ENCODE measurements at places on chromosomes 16 and 17.
A peak's percentile ranks its signal among the peaks of the same experiment; 100 is the strongest.

DNA sequence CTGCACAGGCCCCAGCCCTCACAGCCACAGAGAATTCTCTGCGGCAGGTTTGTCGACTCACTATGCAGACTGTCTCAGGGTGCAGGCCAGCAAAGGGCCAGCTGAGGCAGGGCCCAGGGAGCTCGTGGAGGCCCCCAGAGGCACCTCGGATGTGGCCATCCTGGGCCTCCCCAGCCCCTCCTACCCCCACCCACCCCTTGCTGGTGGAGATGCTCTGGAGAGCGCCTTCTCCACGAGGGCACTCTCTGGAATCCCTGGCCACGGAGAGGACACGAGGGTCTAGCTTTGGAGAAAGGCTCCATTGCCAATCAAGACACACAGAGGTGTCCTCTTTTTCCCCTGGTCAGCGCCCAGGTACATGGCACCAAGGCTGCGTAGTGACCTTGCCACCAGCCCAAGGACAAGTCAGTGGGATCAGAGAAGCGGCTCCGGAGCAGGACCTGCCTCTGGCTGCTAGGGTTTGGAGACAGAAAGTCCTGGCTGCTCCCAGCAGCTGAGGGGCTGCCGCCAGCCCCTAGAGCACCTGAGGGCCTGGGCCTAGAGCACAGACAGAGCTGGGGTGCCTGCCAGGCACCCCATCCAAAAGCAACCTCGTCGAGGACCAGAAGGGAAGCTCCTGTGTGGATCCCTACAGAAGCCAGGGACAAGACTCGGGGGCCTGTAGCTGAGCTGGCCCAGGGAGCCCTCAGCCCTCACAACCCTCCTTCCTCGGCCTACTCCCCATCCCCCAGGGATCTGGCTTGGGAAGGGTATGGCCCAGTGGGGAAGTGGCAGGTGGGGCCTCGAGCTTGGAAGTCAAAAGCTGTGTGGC is 18.7 kb downstream of the ARL2BP start:
- no peak for DNase-seq

GRCh38 chr16:66903544-66904427 is 14.9 kb downstream of the CDH16 start:
- no peak for DNase-seq

DNA sequence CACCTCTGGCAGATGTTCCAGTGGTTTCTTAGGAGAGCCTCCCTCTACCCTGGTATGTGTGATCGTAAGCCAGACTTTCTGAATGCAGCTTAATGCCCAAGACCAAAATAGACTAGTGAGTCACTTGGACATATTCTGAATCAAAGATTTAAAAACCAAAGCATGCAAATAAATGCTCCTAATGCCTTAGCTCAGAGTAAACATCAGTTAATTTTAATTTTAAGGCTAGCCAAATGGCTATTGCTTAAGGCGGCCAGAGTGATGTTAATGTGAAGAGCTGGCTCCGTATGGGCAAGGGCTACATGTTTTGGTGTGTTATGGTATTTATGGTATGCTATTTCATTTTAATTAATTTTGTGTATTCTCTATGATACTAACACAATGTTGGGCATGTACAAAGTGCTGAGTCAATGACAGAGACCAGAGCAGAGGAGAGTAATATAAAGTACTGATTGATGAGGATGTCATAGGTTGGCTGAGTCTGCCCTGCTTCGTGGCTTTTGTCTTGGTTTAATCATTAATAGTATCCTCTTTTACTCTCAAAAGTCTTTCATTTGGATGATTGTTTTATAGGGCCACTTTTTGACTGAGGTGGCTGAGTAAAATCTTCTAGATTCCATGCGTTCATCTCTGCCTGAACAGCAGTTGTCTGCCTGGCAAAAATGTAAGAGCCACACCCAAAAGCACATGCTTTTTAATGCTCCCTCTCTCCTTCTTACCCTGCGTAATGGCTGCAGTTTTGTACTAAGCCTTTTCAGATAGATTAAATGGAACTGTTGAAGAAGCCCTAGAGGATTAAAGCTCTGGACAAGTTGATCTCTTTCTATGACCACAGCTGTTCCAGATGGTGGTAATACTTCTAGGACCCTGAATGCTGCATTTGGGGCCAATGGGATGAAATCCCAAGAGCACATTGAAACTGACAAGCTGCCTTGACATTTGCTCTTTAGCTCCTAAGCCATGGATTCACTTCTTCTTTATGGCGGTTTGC is 59.6 kb downstream of the MAP2K6 start:
- no peak for DNase-seq

- DNase-seq: peak; percentile 48
These were observed 286.6 kb upstream of the CCL2 start for GRCh38 chr17:33968350-33969044.

DNA sequence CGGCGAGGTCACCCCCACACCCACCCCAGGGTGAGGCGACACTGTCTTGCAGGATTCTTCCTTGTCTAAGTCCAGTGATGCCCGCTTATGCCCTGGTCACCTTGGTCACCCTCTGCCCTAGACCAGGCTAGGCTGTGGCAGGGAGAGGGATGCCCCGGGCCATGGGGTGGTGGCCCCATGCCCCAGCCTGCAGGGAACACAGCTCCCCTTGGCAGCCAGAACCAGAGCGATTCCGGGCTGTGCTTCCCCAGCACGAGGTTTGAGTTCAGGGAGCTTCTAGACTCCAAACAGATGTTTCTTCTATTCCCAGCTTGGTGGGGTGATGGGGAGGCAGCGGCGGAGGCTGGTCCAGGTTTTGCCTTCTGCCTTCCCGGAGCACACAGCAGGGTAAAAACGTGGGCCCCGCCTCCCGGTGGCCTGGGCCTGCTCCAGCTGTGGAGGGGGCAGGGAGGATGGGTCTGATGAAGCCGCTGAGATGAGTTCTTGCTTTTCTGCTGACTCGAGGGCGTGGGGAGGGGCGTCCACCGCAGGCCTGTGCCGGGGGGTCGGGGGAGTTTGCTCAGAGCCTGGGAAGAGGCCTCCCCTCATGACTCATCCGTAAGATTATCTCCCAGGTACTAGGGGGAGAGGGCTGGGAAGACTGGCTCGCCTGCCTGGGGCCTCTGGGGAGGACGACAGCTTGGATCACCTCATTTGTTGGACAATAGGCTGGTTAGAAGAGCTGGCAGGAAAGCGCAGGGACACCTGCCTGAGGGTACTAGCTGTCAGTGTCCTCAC is 15.4 kb downstream of the SMTNL2 start:
- no peak for DNase-seq

All from GM18507 (cell line).